ENCODE measurements at places on chromosomes 3 and 15.
A peak's percentile ranks its signal among the peaks of the same experiment; 100 is the strongest.

- DNase-seq: no peak
Observed at GRCh38 chr15:43518197-43518761, 871 bp downstream of the MAP1A start.

- no peak for DNase-seq
Observed at GRCh38 chr3:139552632-139553365, 13.3 kb upstream of the RBP1 start.

DNA sequence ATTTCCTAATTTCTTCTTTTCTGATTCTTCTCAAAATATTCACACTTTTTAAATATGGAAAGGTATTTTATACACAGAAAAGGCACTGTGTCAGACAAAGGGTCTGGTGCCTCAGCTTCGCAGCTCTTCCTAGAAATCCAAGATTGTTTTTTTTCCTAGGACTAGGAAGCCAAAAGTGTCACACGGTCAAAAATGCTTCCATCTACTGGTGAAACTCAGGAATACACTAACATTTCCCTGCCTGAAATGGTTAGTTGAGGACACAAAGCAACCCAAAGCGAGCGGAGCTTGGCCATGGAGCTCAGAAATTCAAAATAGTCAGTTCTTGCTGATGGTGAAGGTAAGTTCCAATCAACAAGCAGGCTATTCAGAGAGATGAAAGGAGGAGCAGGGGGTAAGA, 426.5 kb upstream of the RASGRP1 start:
- DNase-seq: no peak

- DNase-seq: no peak
Observed at GRCh38 chr3:114005481-114005880, 50.8 kb downstream of the CCDC191 start.

DNA sequence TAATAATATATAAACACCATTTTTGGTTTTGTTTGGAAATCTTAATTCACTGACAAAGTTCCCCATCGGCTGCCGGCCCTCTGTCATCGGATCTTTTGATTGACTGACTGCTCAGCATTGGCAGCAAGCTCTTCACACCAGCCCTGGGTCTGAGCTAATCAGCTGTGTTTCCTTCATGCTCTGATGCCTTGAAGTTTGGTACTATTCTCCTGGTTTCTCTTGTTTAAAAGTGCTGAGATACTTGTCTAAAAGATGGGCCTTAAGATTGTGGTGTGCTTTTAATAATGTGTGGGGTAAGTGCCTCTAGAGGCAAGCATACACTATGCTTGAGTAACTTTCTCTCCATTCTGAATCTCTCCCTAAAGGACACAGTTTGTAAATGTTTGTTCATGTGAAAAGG, 415.5 kb upstream of the TPRG1 start:
- DNase-seq: no peak

DNA sequence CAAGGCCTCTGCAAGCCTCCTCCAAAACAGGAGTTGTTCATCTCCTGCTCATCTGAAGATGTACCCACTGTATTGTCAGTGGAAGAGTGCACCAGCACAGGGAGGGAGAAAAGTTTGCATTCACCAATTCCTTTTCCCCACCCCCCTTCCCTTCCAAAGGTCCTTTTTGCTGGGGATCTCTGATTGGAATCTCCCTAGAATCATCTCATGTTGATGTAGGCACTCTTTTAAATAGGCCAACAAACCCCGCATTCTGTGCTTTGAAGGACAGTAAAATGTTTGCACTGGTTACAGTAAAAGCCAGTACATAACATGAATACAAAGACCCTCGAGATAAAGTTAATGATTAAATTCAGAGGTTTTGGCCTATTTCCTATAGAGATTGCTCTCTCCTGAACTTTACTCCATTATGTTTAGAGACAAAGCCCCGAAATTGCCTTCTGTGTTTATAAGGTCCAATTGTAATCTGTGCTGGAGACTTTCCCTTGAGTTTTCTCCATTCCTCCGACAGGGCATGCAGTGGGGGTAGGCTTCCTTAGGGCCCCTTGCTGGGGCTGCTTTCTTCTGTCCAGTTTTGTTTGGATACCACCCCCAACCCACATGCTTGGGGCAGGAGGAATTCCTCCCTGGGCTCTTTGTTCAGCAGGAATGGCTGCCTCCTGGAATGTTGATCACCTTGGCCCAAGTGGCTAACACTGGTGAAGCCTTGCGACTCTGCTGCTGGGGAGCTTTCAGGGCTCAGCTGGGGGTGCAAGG, 22.5 kb downstream of the TRIM71 start:
- DNase-seq: no peak

- DNase-seq: no peak
Observed at GRCh38 chr3:28042707-28043106, 198.7 kb upstream of the CMC1 start.

DNA sequence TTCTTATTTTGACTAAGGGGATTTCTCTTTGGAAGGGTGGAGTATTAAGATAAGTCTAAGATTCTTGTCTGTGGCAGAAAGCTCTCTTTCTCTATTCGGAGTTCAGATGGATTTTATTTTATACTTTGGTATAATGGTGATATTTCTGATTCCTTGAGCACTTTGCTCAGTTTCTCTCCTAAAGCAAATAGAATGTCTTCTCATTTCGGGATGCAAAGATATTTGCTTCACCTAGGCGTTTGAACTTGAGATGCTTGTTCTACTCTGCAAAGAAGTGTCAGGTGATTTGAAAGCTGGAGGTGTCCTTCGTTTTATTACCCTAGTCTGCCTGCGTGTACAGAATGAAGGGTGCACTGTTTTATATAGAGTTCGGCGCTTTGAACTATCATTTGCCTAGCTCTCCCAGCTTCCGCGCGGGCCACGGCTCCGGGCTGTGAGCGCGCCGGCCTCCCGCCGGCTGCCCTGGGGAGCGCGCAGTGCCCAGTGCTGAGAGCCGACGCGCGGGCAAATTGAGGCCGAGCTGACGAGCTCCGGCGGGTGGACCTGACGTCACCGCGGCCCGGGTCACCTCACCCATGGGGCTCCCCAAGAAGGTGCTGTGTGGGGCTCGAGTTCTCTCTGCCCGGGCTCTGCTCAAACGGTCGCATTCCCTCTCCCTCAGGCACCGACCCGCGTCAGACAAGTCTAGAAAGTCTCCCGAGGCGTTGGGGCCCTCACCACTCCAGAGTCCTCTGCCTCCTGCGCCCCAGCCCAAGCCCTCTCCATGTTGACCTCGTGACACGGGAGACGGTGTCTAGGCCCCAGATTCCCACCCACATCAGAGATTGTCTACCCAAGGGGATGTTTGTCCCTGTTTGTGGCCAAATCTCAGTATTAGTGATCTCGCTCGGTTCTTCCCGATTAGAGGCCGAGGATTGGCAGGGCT, 7.5 kb downstream of the SOX2 start:
- no peak for DNase-seq

DNA sequence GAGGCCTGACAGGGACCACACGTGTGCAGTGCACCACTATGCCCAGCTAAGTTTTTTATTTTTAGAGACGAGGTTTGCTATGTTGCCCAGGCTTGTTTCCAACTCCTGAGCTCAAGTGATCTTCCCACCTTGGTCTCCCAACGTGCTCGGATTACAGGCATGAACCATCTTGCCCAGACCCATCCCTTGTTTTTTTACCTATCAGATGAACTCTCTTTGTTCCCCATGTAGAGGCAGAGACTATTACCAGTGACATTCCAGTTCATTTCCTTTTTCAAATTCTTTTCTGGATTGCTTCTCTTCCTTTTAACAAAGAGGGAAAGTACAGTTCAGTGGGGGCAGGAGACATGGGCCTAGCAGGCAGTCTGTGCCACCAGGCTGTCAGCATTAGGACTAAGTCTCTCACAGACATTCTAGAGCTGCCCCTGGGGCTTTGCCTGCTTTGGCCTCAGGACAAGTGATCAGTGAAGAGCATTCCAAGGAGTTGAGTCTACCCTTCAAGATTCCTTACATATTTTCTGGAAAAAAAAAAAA, 103.5 kb upstream of the SLC7A14 start:
- no peak for DNase-seq

DNA sequence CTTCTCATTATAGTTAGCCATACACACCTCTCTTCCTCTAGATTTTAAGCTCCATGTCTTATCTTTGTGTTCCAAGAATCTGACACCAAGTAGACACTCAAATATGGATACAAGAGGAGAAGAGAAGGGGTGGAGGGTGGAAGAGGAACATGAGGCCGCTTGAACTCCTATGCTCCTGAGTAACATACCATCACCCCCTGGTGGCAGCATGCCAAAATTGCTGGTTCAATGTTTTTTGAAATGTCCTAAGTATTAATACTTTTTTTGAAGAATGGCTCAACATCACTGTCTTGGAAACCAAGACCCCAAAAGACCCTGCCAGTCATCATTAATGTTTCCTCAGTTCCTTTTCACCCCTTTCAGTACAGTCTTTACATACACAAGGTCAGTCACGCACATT, 71.8 kb upstream of the HACD2 start:
- no peak for DNase-seq

DNA sequence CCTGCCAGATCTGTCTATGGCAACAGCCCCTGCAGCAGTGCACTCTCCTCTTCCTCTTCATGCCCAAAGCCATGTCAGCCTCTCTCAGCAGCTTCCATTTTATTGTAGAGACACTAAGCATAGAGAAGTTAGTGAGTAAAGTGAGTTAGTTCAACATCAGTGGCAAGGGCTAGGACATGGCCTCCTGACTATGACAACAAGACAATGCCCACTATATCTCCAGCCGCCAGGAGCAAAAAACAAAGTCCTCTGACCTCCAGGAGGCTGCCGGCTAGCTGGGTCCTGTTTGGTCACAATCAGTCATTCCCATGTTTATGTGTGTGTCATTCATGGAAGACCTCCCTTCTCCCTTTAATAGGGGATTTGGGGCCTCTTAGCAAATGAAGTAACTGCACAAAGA, 14.9 kb downstream of the NR1I2 start:
- no peak for DNase-seq

- DNase-seq: no peak
Observed at GRCh38 chr15:39466750-39467105, 114.2 kb upstream of the THBS1 start.

DNA sequence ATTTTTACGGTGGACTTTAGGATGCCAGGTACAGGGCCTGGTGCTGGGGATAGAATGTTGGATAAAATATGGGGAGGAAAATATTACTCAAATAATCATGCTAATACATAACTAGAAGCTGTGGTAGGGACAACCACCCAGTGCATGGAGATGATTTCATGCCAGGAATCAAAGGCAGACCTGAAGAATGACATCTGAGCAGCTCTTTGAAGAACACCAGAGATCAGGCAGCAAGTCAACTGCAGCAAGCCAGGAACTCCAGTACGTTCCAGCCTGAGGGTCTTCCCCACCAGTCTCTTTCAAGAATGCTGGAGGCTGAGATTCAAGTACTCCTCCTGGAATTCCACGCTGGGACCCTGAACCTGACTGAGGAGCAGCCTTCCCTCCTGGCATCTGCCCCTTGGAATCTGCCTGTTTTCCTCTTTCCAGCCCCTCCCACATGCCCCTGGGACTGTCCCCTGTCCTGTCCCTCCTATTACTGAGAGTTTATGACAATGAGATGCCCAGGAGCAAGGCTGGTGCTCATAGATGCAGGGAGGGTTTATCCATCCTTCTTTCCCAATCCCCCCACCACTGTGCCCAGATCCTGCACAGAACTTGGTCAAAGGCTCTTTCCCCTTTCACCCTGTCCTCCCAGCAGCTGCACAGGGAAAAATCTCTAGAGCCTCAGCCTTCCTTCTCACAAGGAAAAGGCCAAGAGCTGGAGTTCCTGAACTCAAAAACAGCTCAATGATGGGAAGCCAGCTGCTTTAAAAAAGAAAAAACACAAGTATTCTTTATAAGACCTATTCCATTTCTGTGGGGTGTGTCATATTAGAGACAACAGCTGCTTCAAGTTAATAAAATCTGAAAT, 68.0 kb downstream of the PDZRN3 start:
- DNase-seq: no peak

DNA sequence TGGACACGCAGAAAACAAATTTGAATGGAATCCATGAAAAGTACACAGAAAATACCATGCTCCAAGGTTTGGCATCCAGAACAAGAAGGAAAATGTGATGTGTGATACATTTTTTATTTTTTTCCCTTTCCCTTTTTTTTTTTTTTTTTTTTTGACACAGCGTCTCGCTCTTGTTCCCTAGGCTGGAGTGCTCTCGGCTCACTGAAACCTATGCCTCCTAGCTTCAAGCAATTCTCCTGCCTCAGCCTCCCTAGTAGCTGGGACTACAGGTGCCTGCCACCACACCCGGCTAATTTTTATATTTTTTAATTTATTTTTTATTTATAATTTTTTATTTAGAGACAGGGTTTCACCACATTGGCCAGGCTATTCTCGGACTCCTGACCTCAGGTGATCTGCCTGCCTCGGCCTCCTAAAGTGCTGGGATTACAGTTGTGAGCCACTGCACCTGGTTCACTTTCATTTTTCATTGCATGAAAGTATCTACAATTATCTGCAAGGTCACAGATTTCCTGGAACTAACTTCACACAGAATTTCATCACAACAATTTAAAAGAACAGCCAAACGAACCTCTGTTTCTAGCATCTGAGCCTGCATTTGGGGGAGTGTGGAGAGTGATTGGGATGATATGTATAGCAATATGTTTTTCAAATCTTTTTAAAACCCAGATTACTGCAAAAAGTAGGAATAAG, 8.3 kb downstream of the POU1F1 start:
- DNase-seq: no peak

GRCh38 chr3:56229311-56229710, 239.0 kb downstream of the ERC2 start:
- DNase-seq: no peak

DNA sequence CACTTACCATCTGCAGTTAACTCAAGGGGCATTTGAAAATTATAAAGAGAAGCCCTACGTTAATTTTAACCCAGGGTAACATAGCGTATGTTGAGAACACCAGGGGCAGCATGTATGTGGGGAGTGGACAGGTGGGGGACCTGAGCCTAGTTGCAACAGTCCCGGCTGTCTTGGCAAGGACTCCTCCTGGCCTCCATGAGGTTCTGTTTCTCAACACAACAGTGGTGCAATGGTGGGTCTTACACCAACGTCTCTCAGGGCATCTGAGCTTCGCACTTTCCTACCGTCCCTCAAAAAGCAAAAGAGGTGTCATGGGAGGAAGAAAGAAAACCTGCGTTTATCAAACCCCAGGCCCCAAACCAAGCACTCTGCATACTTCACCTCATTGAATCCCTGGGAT, 50.6 kb downstream of the MGLL start:
- no peak for DNase-seq

DNA sequence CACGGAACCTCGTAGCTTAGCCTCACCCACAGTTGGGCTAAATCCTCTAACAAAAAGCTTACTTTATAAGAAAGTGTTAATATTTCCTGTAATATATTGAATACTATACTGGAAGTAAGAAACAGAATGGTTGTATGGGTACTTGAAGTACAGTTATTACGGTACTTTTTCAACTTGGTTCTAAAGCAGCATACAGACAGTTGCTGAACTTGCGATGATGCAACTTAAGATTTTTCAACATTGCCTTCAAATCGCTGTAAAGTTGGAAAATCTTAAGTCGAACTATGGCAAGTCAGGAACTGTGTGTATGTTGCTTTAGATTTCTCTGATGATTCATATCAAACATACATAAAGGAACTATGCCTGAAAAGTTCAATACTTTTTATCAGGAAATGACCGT, 204.4 kb upstream of the C2CD4B start:
- DNase-seq: no peak

- DNase-seq: peak; percentile 13
Observed at GRCh38 chr15:73125219-73125618, 73.0 kb downstream of the NEO1 start.

Measured in MV-4-11 (cell line).